Cortex of kidney (tissue), 1 donor: ENCODE measurements at places on chromosomes 2 and 18.

DNA sequence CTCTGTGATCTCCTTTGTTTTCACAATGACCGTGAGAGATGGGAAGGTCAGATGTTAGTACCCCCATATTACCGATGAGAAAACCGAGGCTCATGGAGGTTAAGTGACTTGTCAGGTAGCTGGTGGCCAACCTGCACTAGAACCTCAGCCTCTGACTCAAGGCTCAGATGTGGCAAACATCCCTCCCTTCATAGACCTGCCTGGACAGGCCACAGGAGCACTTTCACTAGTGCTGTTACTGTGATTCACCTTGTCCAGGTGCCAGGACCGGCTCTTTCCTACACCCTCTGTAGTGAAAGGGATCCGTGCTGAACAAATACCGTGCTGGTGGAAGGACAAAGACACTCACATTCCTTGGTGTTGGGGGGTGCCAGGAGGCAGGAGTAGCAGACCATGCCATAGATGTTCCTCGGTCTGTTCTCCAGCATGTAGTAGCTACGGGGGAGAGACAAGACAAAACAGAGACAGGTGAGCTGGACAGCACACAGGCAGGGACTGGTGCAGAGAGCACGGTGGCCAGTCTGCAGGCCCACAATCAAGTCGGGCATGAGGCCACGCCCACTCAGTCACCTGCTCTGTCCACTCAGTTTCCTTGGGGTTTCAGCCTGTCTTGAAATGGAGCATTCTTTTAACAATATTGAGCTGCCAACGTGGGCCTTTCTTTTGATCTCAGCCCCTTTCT, 65.9 kb downstream of the EDAR start:
- DNase-seq: no peak

GRCh38 chr2:252001-252602, 11.7 kb downstream of the SH3YL1 start:
- no peak for DNase-seq

- DNase-seq: peak; percentile 80
Measured at GRCh38 chr2:38602136-38602731, 494 bp downstream of the HNRNPLL start.

DNA sequence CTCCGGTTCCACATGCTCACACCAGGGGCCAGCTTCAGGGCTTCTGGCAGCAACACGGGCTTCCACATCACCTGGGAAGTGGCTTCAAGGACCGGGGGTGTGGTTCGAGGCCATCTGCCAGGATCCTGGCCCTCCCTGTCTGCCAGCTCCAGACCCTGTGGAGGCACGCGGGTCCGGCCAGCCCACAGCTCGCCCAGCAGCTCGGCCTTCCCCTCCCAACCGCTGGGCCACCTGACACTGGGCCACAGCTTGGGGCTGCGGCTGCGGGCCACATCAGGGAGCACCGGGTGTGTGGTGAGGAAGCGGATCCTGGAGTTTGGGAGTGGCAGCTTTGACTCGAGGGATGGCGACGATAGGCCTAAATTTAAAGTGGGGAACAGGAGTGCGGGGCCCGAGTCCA, 7.0 kb downstream of the C2orf81 start:
- DNase-seq: no peak

- no peak for DNase-seq
Measured at GRCh38 chr2:137199751-137200150, 434.4 kb downstream of the THSD7B start.

DNA sequence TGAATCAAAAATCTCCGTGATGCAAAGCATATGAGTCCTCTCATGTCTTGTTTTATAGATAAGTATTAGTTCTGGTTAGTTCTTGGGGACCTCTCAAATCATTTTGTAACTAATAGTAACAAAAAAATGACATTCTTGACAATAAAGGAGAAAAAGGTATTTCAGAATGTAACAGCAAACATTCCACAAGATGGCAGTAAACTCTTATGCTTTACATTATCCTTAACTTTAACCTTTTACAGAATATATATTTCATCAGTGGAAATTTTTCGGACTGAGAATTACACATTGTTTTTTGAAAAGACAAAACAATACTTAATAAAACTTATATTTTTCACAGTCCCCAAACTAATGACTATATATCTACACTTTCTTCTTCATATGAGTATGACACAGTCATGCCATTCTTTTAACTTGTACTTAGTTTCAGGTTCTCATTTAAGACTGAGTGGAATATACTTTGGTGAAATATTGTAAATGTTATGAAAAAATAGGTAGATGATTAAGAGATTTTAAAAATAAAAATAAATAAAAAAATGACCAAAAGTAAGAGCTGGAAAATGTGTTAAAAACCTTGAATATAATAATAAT, 142.9 kb upstream of the NXPH2 start:
- DNase-seq: no peak

GRCh38 chr2:52897511-52898044, 870.0 kb upstream of the CHAC2 start:
- no peak for DNase-seq

DNA sequence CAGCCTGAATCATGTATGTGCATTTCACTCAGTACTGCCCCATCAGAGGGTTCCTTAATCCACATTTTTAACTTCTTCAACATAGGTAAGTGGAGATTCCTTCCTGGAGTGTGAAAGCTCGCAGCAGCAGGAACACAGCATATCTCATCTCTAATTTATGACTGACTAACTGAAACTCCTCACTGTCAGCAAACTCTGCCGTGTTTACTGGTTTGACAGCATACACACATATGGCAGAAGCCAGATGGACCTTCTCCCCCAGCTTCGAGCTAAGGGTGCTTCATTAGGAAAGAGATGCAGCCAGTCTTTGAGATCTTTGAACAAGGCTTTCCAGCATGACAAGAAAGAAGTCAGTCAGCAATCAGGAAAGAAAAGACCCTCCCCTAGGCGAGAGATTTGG, 200.3 kb upstream of the ACVR2A start:
- DNase-seq: no peak

DNA sequence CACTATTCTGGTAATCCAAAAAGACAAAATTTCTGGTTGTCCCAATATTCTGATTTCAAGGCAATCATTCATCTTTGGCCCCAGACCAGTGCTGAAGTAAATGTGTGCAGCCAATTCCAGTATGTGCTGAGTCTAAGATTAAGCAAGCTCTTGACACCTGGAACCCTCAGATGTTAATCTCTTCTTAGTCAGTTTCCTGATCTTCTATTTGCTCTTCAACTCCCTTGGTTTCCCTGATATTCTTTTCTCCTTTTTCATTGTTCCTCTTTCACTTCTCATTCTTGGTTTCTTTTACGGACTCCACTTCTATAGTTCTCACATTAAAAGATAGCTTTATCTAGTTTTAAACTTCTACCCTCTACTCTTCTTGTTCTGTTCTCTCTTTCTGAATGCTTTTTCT, 445.7 kb upstream of the FANCL start:
- DNase-seq: no peak

GRCh38 chr2:32865399-32866068, 81.2 kb upstream of the LTBP1 start:
- DNase-seq: no peak

- no peak for DNase-seq
Measured at GRCh38 chr2:210003359-210003758, 921 bp downstream of the RPE start.

- DNase-seq: no peak
Measured at GRCh38 chr2:240338274-240338673, 97.2 kb upstream of the GPC1 start.

DNA sequence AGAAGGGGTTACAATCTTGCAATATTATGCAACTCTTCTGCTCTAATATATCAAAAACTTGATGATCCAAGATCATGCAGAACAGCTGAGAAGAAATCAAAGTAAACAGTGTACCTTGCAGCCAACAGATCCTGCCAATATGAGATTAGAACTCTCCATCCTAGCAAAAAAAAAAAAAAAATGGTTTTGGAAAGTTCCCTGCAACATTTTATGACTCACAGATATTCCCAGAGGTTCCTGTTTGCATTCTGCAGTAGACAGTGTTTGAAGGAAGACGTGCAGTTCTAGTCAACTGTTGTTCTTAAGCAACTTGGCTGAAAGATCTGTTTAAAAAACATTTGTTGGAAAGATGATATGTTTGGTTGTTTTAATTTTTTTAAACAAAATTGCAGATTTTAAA, 103.6 kb upstream of the WDR75 start:
- DNase-seq: no peak

- DNase-seq: no peak
Measured at GRCh38 chr18:79903787-79904356, 47.6 kb downstream of the SLC66A2 start.
